NK-92 treated with Interleukin-12 subunit alpha and Interleukin-12 subunit beta, amount 100 ng/mL, for 24 hours (cell line): ENCODE measurements at places on chromosomes 4 and X.

GRCh38 chr4:117311989-117312388 lies 226.6 kb upstream of the TRAM1L1 start:
- DNase-seq = no peak

- DNase-seq = no peak
These were observed 29.1 kb downstream of the MCUB start for GRCh38 chr4:109589119-109589518.

GRCh38 chrX:15947648-15948317 lies 93.2 kb upstream of the AP1S2 start:
- DNase-seq = no peak

- no peak for DNase-seq
These were observed 41.3 kb upstream of the STAG2 start for GRCh38 chrX:123920105-123920785.

DNA sequence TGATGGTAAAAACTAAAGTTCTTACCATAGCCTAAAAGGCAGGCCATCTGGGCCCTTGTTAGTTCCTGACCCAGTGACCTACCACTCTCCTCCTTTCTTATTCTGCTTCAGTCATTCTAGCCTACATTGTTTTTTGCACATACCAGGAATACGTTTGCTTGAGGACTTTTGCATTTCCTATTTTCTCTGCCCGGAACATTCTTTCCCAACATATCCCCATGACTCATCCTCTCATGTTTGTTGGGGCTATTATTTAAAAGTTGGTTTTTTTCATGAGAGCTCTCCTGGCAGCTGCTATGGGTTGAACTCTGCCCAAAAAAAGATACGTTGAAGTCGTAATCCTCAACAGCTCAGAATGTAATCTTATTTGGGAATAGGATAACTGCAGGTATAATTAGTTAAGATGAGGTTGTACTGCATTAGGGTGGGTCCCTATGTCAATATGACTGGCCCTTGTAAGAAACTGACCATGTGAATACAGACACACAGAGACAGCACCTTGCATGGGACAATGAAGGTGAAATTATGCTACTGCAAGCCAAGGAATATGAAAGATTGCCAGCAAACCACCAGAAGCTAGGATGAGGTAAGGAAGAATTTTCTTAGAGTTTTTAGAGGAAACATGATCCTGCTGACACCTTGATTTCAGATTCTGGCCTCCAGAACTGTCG lies 138.3 kb upstream of the PDHA2 start:
- DNase-seq = no peak

- no peak for DNase-seq
These were observed 12.2 kb upstream of the CDK16 start for GRCh38 chrX:47206316-47206715.

GRCh38 chr4:22991576-22991975 lies 298.8 kb downstream of the GBA3 start:
- no peak for DNase-seq

- no peak for DNase-seq
These were observed 62.8 kb downstream of the NUDT10 start for GRCh38 chrX:51395480-51395809.
